Activated CD4-positive, alpha-beta T cell treated with anti-CD3 and anti-CD28 coated beads, Interleukin-2, Interleukin-4, amounts not matched to agents 100 ng/mL and 50 ng/mL, durations not matched to agents 16 hours and 8 hours (primary cell): ENCODE measurements at places on chromosomes 1 and 21.

DNA sequence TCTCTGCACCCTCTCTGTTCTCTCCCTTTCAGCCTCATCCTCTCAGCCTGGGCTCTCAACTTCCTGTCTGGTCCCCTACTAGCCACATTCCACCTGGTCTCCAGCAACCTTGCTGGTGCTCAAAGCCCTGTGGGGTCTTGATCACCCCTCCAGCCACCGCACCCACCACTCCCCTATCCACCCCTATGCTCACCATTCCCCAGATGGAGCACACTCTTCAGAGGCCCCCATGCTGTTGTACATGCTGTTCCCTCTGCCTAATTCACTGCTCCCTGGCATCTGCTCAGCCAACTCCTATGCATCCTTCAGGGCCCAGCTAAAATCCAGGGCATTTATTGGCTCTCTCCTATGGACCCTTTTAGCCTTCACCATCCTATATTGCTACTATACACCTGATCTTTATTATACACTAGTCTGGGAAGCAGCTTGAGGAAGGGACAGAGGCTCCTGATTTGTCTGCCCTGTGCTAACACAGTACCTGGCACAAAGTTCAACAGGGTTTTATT lies 81.0 kb downstream of the GLIS1 start:
- no peak for DNase-seq

GRCh38 chr21:44895859-44896258 lies 22.4 kb upstream of the PTTG1IP start:
- DNase-seq = no peak

DNA sequence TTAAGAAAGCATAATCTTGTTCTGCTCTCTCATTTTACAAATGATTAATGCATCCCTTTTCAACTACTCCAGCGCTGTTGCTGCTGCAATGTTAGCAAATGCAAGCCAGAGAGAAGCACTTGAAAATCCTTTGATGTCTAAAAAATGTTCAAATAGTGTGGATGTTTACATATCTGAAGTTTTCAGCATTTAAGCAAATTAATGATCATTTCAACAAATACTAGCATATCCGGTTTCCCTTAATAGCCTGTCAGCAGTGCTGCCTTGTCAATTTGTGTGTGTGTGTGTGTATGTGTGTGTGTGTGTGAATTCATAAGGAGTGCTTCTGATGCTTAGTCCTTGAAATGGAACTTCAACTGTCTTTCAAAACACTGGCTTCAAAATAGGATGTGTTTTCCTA lies 48.1 kb upstream of the WNT2B start:
- no peak for DNase-seq

GRCh38 chr1:97108179-97108578 lies 386.6 kb downstream of the PTBP2 start:
- no peak for DNase-seq

GRCh38 chr1:229221106-229222019 lies 49.5 kb upstream of the RAB4A start:
- DNase-seq = no peak

- no peak for DNase-seq
These were observed 14.1 kb downstream of the PIK3C2B start for GRCh38 chr1:204480515-204480914.

DNA sequence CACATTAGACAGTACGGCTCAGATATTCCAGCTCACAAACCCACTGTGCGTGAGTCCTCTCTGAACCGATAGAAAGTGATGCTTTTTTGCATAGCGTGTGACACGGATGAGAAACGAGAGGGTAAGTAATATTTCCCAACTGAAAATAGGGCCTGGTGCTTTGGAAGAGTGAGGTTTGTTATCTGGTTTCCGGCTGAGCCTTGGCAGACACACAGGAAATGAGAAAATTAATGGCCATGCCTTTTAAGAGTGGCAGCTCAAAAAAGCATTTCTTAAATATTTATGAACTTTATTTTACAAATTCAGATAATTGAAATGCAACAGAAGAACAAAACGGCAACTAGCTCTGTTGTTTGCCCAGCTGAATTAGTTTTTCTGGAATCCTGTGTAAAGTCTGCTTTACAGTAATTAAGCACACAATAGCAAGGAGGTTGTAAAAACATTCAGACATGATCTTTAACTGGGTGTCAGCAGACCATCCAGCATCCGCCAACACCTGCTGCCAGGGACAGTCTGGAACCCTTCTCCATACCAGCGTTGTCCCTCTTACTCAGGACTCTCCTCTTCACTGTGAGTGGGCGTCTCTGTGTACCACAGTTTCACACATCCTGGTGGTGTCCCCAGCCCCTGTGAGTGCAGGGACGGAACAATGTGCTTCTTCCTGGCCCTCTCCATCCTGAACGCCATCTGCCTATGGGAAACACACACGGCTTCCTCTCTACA lies 155.4 kb downstream of the PGBD5 start:
- DNase-seq = peak; percentile 55

DNA sequence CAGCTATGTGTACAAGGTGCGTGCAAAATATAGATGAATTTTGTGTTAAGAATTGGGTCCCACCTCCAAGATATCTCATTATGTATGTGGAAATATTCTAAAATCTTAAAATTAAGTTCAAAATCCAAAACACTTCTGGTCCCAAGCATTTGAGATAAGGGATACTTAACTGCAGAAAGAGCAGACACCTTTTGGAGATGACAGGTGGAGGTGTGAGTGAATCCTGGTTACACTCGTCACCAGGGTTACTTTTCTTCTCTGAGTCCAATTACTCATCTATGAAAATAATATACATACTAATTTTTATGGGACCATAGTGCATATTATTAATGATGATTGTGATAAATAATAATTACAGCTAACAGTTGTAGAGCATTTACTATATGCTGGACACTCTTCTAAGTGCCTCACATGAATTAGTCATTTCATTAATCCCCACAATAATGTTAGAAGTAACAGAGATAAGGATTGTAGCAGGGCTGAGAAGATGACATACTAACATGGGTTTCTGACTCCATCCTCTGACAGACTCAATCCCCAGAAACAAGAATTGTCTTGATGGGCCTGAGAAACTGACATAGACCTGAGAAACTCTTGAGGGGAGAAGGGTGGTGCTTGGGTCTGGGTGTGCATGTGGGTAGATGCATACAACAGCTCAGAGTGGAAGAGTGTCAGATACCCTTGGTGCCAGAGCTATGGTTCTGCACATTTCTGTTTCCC lies 8.3 kb upstream of the FASLG start:
- DNase-seq = no peak

- DNase-seq = no peak
These were observed 51.7 kb upstream of the CTPS1 start for GRCh38 chr1:40927781-40928180.

GRCh38 chr21:39348040-39348354 lies 891 bp downstream of the HMGN1 start:
- peak; percentile 28 for DNase-seq

DNA sequence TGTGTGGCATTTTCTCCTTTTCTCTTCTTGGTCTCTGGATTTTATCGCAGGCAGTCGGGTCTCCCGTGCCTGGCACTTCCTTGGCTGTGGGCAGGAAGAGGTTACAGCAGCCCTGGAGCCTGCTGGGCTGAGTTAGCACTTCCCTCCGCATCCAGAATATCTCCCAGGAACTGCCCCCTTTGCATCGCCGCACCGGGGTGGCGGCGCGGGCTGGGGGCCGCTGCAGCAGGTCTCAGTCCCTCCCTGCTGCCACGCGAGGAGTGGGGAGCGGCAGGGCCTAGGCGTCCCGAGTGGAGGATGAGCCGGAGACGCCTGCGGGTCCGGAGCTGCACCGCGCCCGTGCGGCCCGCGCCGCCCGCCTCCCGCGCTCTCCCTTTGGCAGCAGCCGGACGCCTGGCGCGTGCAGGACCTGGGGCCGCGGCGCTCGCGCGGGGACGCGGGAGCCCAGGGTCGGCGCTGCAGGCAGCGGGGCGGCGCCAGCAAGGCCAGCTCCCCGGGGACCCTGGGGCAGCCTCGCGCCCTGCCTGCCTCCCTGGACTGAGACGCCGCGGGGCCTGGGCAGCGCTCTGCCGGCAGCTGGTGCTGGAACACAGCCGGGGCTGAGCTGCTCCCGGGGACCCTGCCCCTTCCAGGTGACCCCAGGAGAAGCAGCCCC lies 192.8 kb downstream of the PRDM2 start:
- DNase-seq = no peak

DNA sequence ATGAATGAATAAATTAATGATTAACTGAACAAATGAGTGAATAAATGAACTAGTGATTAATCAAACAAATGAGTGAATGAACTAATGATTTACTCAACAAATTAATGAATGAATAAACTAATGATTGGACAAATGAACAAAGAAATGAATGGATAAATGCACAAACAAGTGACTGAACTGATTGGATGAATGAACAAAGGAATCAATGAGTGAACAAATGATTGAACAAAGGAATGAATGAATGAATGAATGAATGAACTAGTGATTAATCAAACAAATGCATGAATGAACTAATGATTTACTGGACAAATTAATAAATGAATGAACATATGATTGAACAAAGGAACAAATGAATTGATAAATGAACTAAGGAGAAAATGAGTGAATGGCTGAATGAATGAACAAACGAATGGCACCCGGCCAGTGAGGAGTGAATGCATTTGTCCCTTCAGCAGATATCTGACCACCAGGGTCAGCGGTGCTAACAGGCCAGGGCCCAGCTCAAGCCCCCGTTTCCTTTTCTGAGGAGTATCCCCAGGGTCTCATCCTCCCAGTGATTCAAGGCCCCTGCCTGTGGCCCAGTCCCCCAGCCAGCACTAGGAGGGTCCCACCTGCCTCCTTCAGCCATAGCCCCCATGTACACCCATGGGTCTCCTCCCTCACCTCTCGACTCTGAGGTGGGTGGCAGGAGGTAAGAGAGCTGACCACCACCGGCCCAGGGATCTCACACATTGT lies 49.9 kb downstream of the WNT9A start:
- no peak for DNase-seq

DNA sequence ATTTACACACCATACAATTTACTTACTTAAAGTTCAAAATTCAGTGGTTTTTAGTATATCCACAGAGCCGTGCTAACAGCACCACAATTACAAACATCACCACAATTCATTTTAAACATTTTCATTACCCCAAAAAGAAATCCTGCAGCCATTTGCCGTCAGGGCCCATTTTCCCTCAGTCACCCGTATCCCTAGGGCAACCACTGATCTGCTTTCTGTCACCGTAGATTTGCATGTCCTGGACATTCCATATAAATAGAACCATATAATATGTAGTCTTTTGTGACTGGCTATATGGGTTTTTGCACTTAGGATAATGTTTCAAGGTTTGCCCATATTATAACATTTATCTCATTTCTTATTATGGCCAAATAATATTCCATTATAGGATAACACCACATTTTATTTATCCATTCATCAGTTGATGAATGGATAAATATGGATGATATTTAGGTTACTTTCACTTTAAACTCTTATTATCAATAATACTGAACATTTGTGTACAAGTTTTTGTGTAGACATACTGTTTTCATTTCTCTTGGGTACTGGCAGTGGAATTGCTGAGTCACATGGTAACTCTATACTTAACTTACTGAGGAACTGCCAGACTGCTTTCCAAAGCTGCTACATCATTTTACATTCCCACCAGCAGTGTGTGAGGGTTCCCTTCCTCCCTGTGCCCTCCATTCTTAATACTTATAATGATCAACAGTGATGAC lies 68.9 kb downstream of the ST3GAL3 start:
- no peak for DNase-seq

- no peak for DNase-seq
These were observed 9.5 kb downstream of the EDEM3 start for GRCh38 chr1:184745110-184745509.
